ENCODE measurements at places on chromosomes 7 and 10.

GRCh38 chr10:88525371-88526069 lies 57.6 kb downstream of the RNLS start:
- DNase-seq: no peak

- no peak for DNase-seq
These were observed 132.1 kb downstream of the CCSER2 start for GRCh38 chr10:84460520-84460919.

DNA sequence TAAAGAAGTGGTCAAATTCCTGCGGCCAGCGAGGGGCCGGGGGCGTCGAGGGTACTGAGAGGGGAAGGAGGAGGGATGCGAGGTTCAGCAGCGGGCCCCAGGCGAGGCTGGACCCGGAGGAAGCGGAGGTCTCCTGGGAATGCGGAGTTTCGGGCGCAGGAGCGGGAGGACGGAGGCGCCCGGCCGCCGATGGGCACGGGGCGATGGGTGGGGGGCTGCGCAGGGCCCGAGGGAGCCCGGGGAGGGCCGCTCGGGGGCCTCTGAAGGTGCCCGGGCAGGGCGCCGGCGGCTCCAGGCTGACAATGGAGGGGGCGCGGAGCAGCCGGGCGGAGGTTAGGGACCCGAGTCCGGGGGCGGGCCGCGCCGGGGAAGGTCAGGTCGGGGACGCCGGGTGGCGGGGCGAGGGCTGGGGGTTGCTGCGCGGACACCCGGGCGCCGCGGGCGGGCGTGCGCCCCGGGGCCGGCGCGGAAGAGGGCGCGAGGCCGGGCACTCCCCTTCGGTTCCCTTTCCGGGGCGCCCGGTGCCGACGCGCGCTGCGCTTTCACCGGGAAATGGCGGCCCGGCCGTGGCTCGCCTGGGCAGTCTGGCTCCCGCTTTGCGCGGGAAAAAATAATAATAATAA lies 683 bp downstream of the MACROH2A2 start:
- DNase-seq: no peak

- no peak for DNase-seq
These were observed 100.4 kb downstream of the LMBR1 start for GRCh38 chr7:156792611-156793010.

DNA sequence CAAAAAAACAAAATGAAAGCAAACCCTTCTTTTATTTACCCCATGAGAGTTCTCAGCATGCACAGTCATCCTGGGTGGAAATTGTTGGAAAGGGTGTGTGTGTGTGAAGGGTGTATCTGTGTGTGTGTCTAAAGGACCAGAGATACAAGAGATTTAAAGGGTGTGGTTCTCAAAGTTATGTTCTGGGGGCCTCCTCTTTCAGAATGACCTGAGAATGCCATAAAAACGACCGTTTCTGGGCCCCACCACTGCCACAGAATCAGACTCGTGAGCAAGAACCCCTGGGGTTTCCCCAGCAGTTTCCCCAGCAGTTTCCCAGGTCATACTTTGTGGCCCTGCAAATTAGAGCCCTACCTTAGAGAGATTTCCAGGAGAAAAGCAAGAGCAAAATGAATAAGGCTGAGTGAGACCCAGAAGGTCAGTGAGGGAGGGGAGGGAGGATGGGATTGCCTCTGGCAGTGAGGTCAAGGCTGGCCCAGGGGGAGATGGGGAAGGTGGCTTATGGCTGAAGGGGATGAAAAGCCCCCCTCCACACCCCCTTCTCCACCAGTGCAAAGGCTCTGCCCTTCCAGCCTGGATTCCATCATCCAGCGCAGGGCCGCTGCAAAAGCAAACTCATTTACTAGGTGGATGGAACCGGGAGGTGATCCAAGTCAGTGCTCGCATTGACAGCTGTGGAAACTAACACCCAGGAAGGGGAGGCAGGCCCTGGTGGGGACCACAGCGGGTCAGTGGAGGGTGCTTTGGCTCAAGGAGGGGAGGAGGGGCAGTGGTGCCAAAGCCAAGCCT lies 10.2 kb downstream of the PYROXD2 start:
- no peak for DNase-seq

- DNase-seq: no peak
These were observed 18.9 kb downstream of the TAS2R39 start for GRCh38 chr7:143202161-143202560.
